Upper lobe of right lung (tissue), 1 donor: ENCODE measurements at places on chromosomes 7 and 10. TPM values are rescaled to one million over a fixed set of nuclear protein-coding genes. Genes with fewer than 3 reads are reported as not detected.

- no peak overlapping the region for H3K4me3 ChIP-seq
- no peak for DNase-seq
- H3K27me3 ChIP-seq = no peaks in the 10 kb centered on the region
- H3K36me3 ChIP-seq = no peaks in the 10 kb centered on the region
Observed at GRCh38 chr10:4285121-4285520, 500.1 kb upstream of the KLF6 start.

DNA sequence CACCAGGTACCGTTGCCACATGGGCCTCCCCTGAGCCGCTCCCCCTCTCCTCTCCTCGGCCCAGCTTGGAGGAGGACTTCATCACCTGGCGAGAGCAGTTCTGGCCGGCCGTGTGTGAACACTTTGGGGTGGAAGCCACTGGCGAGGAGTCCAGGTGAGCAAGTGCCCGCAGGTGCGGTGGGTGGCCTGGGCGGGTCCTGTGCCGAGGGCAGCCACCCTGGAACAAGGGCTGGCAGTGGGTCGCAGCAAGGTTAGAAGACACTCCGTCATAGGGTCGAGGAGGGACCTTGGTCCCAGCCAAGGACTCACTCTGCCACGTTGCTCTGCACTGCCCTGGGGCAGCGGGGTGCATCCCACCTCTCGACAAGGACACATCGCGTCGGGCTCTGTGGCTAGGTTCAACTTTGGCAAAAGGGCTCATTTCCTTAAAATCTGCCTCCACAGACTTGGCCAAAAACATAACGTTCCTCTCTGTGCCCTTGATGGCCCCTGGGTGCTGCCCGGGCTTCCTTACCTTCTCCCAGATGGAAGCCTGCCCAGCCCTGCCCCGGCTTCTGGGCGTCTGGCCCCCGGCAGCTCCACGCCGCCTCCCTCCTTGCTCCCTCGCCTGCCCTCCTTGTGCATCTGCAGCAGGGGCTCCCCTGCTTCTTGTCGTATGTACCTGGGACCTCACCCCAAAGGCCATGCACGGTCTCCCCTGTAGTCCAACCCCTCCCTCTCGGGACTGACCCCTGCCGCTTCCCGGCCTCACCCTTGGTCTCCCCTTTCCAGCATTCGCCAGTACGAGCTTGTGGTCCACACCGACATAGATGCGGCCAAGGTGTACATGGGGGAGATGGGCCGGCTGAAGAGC is 12.7 kb downstream of the TMEM120A start:
- H3K27ac ChIP-seq = no peak overlapping the region
- H3K4me3 ChIP-seq = no peak overlapping the region
- no peaks in the 10 kb centered on the region for H3K27me3 ChIP-seq
- DNase-seq = peak; percentile 61

MSS51 gene
- total RNA-seq = 3.0 TPM

ITIH5 gene
- total RNA-seq = 10.5 TPM
